ENCODE measurements at places on chromosomes 12 and 14. TPM values are rescaled to one million over a fixed set of nuclear protein-coding genes. Genes with fewer than 3 reads are reported as not detected.

- H3K27ac ChIP-seq, result peak overlapping the region; percentile 87
- H3K4me3 ChIP-seq, result no peak overlapping the region
- H3K36me3 ChIP-seq, result no peaks in the 10 kb centered on the region
- no peaks in the 10 kb centered on the region for H3K27me3 ChIP-seq
- peaks cover 90% of the 10 kb centered on the region for H3K4me1 ChIP-seq
Observed at GRCh38 chr12:122874081-122874480, 21.8 kb downstream of the VPS37B start.

DNA sequence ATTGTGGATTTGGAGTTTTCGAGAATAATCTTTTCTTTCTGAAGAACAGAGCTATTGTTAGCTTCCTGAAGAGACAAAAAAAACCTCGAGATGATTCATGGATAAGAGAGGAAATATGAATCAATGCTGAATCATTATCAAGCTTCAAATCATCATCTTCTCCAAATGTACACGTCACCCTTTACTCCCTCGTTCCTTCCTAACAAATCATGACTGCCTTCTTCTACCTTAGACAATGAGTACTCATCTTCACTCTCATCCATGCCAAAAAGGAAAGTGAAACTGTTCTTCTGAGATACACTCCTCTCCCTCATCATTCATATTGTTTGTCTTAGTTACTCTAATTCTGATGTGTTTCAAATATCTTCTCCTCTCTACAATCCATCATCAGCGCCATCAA is 1115.8 kb upstream of the ATXN7L3B start:
- H3K27me3 ChIP-seq, result no peaks in the 10 kb centered on the region
- no peaks in the 10 kb centered on the region for H3K4me1 ChIP-seq
- no peak overlapping the region for H3K27ac ChIP-seq
- H3K36me3 ChIP-seq, result no peaks in the 10 kb centered on the region

GRCh38 chr12:101768781-101769180 is 29.5 kb upstream of the SYCP3 start:
- DNase-seq, result no peak
- no peak overlapping the region for H3K27ac ChIP-seq
- peaks cover under 1% of the 10 kb centered on the region for H3K4me1 ChIP-seq
- no peak overlapping the region for H3K4me3 ChIP-seq

TEX22 gene
- not detected for total RNA-seq

TMCC3 gene
- total RNA-seq, result 17.2 TPM

PPTC7 gene
- total RNA-seq, result 85.8 TPM

SPIC gene
- not detected for total RNA-seq

Data from gastrocnemius medialis (tissue), 4 donors.